Stimulated activated CD8-positive, alpha-beta memory T cell treated with anti-CD3 and anti-CD28 coated beads, Interleukin-7, amount 100 ng/mL, for 1 hour (primary cell): ENCODE measurements at places on chromosomes 2 and 18.

DNA sequence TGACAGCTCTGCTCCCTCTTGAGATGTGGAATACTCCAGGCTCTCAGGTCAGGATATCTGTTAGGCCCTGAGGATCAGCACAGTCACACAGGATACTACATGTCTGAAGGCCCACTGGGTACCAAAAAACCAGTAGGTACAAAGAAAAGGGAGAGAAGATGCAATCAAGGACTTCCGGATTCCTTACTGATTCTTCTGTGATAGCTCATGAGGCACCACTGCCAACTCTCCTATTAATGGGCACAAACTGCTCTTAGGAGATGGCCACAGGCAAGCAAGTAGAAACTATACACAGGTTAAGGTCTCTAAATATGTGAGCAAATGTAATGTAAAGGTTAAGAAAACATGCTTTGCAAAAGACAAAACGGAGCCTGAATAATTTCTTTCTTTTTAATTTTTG is 3.5 kb downstream of the TMEM127 start:
- DNase-seq: no peak

DNA sequence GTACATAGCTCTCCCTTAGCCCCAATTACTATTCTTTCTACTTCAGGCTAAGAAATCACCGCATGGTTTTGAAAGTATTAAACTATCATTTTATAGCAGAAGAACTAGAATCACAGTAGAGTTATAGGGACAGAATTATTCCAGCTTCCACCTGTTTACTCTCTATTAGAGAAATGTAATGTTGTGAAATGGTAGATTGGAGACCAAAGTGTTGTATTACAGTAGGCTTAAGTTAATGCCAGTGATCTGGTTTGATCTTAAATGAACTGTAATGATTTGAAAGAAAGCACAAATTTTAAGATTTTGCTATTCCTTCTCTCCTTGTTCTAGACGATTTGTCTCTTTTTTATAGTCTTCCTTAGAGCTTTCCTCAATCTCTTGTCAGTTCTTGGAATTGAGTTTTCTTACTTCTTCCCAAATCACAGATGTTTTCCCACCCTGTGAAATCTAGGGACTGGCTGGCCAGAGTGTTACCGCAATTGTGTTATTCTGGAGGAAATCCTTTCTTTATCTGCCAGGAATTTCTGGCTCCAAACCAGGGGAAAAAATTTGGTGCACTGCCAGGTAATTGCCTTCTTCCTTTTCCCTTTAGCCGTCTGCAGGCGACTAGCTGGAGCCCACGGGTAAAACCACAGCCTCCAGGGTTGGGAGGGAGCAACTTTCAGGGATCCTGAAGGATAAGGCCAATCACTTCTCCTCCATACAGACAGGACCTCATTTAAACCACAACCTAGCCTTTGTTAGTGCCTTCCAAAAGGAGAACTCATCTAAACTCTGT is 51.7 kb downstream of the NOP58 start:
- DNase-seq: no peak

GRCh38 chr2:29114946-29115609 is at the start of gene CLIP4:
Gene CLIP4 (plus strand): TSS chr2:29115415. CDS start chr2:29121389, 5,974 bp downstream.
- DNase-seq: peak; percentile 46

DNA sequence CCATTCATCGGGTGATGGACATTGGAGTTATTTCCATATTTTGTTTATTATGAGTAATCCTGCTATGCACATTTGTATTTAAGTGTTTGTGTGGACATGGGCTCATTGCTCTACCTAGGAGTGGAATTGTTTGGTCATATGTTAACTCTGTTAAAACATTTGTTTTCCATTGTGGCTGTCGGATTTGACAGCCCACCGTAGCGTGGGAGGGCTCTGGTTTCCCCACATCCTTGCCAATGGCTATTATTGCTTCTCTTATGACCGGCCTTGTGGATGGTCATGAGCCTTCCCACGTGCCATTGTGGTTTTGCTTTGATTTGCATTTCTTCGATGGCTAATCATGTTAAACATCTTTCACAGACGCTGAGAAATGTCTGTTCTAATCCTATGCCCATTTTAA is 92.0 kb downstream of the ZNF236 start:
- no peak for DNase-seq

DNA sequence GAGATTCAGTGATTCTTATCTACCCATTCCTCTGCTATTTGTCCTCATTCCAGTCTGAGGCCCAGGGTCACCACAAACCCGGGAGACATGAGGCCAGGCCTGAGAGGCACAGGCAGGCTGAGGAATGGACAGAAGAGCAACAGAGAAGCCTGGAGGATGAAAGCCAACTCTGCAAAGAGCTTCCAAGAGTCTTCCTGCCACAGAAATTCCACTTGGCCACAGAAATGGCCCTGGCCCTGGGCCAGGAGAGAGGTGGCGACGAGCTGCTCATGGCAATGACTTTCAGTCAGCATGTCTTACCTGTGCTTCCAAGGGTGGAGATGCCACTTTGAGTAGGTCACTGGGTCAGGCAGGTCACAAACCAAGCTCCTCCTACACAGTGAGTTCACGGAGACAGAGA is 155.3 kb upstream of the PKDCC start:
- DNase-seq: no peak

- no peak for DNase-seq
Measured at GRCh38 chr18:22241921-22242361, 72.6 kb downstream of the GATA6 start.

- no peak for DNase-seq
Measured at GRCh38 chr2:19872302-19872701, 29.5 kb downstream of the TTC32 start.

GRCh38 chr2:37907501-37908225 is 17.4 kb upstream of the RMDN2 start:
- no peak for DNase-seq

DNA sequence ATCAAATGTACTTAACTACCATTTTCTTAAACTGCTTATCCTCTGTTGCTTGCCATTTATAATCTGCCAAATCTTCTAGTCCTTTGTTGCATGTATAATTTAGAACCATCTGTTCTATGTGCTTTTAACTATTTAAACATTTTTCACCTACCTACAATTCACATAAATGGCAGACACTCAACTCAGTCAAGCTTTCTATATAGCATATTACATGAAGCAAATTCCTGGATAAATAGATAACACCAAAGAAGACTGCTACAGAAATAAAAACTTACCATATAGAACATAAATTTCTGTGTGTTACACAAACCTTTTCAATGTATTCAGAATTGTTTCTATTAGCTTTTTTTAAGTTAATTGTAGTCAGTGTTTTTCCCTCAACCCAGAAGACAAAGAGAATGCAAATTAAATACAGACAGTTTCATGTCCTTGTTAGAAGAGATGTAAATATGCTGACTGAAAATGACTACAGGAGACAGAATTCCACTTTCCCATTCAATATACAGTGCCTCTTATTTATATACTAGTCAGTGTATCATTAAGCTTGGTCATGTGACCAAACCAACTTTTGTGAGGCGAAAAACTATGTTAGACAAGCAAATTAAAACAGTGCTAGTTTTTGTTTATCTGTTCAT is 2.6 kb downstream of the BAZ2B start:
- no peak for DNase-seq
